ENCODE measurements at places on chromosomes 3 and 15.

DNA sequence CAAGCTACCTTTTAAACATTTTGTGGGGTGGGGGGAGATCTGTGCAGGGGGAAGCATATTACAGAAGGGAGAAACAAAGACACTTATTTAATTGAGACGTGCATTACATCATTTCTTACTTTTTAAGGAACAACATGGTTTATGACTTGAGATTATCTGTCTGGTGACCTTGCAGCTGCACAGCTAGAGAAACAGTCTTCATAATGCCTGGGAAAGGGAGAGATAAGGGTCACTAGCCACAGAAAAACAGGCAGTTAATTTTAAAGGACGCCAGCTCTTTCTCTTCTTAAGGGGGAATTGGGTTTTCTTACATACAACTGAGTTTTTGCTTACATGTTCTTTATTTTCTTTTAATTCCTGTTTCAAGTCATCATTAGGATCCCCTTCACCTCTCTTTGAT is 147.9 kb downstream of the SST start:
- DNase-seq = no peak

DNA sequence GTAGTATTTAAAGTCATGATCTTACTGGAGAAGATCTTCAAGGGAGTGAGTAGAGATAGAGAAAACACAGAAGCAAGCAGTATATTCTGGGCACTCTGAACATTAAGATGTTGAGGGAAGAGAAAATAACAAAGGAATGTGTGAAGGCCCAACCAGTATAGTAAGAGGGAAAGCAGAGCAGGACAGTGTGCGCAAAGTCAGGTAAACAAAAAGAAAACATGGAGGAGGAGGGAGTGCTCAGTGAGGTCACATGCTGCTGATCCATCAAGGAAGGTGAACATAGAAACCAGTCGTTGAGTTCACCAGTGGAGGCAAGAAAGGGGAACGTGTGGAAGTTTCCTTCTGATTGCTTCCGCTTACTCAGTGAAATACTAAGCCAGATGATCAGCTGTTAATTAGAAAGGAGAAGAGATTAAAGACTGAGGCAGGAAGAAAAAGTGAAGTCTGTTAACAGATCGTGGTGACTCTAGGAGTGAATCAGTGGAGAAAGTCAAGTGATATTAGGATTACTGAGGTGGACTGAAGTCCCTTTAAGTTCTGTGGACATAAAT is 47.2 kb downstream of the OPA1 start:
- no peak for DNase-seq

DNA sequence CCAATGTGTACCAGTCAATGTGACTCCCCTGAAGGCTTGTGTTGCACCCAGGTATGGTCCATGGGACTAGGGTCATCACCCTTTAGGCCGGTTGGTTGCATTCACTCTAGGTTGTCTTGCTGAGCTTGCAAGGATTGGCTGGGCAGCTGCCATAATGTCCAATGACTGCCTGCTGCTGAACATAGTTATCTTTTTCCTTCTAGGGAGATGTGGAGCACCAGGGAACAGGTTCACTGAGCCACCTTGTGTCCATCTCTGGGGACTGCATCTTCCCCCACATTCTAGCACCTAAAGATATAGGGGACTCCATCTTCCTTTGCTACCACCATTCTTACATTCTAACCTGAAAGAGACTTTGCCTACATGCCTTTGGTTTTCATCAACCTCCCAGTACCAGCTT is 580.4 kb upstream of the TBL1XR1 start:
- DNase-seq = peak; percentile 77

- no peak for DNase-seq
Measured at GRCh38 chr15:68276668-68277067, 877 bp upstream of the FEM1B start.

GRCh38 chr15:45166834-45167630 is 20.7 kb downstream of the SHF start:
- DNase-seq = peak; percentile 85

DNA sequence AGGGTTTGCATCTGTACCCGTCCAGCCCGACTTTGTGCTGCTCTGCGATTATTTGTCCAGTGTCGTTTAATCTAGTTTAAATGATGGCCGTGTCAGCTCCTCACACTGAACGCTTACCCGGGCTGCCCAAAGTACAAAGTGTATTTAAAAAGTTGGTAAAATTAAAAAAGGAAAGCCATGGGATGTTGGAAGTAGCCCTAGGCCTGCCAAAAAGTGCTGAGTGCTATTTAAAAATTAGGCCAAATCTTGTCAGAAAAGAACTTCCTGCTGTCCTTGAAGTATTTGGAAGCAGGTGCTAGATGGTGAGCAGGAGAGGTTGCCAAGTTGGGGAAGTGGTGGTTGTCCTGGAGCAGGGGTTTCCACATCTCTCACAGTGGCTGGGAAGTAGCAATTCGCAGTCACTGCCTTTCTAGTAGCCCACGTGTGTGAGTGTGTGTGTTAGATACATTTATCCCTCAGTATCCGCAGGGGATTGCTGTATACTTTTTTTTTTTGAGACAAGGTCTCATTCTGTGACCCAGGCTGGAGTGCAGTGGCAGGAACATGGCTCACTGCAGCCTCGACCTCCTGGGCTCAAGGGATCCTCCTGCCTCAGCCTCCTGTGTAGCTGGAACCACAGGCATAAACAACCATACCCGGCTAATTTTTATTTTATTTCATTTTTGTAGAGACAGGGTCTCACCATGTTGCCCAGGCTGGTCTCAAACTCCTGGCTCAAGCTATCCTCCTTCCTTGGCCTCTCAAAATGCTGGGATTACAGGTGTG is 664 bp downstream of the PPCDC start:
- peak; percentile 52 for DNase-seq

- no peak for DNase-seq
Measured at GRCh38 chr3:99873269-99874102, 55.8 kb downstream of the CMSS1 start.

GRCh38 chr3:14823393-14823792 is 4.6 kb downstream of the FGD5 start:
- no peak for DNase-seq

DNA sequence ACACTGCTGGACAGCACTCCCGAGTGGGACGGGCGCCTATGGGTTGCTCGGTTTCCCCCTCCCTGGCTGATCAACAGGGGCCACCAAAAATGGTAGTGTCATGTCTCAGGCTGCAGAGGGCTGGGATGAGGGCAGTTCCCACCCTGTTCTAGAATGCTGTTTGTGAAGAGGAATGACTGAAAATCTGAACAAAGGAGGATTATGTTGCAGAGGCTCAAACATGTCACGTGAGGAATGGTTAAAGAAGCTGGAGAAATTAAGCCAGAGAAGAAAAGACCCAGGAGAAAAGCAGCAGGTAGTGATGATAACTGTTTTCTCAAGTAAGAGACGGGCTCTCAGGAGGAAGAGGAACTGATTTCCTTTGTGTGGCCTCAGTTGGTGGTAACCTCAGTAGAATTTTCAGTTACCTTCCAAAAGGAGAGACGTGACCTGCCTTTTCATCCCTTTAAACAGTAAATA is 10.4 kb downstream of the SPG21 start:
- DNase-seq = no peak

DNA sequence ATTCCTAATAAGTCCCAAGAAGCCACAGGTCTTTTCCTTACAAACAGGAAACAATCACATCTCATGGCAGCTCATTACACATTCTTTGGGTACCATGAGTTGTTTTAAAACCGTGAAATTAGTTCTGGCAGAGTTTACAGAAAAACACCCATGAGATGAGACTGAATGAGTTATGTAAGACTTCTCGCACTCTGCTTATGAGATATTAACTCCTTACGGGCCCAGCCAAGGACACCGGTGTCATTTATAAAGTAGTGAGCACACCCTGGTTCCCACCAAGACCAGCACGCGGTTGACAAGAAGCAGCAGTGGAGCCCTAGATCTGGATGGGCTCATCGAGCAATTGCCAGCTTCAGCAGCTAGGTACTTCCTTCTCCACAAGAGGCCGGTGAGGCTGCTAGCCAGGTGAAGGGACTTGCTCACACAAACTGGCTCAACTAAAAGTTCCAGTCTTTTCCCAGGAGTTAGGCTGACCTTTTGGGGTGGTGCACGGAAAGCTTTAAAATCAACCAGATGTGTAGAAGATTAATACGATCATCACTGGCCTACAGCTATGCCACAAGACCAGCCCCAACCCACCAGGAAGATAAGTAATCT is 318.6 kb upstream of the ICE2 start:
- no peak for DNase-seq

GRCh38 chr3:55868347-55868746 is 381.2 kb upstream of the WNT5A start:
- no peak for DNase-seq

- DNase-seq = no peak
Measured at GRCh38 chr3:185521349-185522138, 22.7 kb upstream of the TMEM41A start.

GRCh38 chr15:85412956-85413854 is 32.8 kb downstream of the AKAP13 start:
- peak; percentile 95 for DNase-seq

DNA sequence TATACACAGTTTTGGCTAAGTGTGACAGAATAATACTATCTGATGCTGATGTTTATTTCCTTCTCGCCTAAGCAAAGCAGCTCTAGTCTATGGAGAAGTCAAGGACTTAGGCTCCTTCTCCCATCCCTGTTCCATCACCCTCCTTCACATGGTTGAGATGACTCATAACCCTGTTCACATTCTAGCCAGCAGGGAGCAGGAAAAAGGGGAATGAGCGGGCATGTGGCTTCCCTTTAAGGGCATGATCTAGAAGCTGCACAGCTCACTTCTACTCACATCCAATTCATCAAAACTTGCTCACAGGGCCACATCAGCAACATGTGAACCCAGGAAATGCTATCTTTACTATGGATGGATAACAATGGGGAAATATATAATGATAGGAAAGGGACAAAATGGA is 40.9 kb downstream of the CBLB start:
- DNase-seq = peak; percentile 67

DNA sequence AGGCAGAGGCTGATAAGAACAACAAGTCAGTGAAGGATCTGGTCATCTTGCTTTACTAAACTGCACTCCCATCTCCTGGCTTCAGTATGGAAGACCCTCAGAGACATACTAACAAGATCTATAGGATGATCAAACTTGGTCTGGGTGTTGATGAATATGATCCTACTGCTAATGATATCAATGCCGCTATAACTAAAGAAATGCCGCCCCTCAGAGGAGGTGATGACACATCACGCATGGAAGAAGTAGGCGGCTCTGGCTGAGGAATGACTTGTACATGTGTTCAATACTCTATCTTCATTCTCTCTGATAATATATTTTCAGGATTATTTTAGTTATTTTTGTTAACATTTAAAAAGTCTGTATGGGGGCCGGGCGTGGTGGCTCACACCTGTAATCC is 17.5 kb upstream of the EIF2B5 start:
- peak; percentile 23 for DNase-seq

DNA sequence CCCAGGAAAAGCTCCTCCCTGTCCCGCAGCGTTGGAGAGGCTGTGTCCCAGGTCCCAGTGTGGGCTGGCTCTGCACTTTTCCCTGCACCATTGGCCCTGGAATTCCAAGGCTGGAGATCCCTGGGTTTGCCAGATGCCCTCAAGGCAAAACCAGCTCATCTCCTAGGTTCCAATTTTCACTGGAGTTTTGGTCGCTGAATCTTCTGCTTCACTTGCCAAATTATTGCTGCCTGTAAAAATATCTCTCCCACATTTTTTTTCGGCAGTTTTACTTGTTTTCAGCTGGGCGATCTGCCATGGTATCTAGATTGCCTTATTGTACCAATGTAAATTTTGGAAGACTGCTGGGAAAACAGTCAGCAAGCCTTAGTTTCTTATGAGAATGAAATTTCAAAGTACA is 150.9 kb upstream of the ATP10A start:
- no peak for DNase-seq

DNA sequence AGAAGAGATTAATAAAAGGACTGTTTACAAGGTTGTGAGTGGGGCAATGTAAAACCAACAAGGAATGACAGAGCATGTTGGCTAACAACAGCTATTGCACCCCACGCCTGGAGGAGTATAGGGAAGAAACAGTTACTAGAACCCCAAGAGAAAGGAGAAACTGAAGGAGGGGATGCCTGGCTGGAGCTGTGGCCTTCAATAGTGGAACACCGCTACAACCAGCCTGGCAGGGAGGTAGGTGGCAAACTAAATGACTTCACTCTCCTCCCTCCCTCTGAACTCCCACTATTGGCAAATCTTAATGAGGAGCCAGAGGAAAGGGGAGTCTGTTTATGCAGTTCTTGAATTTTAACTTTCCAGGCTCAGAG is 7.2 kb upstream of the CD47 start:
- no peak for DNase-seq

DNA sequence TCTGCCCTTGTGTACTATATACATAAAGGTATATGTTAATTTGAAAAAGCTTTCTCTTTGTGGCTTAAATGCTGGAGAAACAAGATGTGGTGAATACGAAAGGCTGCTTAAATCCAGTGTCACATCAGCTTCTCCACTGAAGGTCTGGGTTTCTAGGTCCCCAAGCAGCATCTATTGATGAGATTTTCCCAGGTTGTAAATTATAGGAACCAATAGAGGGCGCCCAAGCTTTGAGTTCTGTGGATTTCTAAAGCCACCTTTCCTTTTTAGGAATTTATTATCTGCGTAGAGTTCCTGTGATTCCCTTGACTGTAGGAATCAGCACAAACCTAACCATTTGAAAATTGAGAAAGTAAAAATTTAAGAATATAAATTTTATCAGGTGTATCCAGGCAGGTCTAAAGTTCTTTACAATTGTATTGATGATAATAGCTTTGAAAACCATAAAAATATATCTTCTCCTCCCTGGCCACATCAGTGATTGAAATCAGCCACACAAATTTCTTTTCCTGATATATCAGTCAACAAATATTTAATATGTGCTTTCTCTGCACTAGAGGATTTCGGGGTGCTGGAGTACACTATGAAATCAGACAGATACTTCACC is 88.3 kb upstream of the ADAMTSL3 start:
- DNase-seq = peak; percentile 64
